ENCODE measurements at places on chromosomes 6 and 20.

DNA sequence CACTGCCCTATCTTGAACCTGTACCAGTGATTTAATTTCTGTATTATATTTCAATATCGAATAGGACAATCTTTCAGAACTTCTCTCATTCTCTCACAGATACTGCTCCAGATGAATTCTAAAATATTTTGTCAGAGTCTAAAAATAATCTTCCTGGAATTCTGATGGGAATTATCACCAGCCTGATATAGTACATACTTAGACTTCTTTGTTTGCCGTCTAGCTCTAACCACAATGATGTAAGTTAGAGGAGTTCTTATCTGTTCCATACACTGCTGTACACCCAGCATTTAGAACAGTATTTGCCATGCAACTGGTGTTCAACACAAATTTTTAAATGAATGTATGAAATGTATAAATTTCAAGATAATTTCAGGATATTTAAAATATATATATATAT, 1.3 kb upstream of the HUS1B start:
- DNase-seq = peak; percentile 83

- DNase-seq = peak; percentile 28
These were observed 46.0 kb downstream of the STX7 start for GRCh38 chr6:132466952-132467351.

GRCh38 chr6:96304997-96305396, 216.6 kb upstream of the UFL1 start:
- DNase-seq = no peak

DNA sequence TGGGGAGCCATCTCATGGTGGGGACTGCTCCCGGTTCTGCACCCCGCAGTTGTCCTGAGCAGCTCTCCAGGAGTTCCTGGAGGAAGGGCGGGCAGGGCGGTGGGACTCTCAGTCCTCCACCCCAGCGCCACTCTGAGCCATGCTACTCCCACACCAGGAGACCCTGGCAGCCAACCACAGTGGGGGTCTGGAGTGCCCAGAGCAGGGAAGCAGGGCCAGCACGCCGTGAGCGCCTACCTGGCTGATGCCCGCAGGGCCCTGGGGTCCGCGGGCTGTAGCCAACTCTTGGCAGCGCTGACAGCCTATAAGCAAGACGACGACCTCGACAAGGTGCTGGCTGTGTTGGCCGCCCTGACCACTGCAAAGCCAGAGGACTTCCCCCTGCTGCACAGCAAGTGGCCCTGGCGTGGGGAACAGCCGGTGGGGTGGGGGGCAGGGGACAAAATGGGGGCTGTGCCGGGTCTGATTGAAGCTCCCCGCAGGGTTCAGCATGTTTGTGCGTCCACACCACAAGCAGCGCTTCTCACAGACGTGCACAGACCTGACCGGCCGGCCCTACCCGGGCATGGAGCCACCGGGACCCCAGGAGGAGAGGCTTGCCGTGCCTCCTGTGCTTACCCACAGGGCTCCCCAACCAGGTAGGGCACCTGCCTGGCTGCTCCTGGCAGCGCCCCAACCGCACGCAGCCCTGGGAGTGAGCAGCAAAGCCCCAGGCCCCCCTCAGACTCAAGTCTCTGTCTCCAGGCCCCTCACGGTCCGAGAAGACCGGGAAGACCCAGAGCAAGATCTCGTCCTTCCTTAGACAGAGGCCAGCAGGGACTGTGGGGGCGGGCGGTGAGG, 1.6 kb upstream of the TNFRSF6B start:
- no peak for DNase-seq

GRCh38 chr20:50744143-50744792, 12.9 kb downstream of the PARD6B start:
- peak; percentile 85 for DNase-seq

- DNase-seq = no peak
These were observed 6.7 kb downstream of the ZBP1 start for GRCh38 chr20:57613481-57613921.

Data from fibroblast of skin of scalp (primary cell).